ENCODE measurements at places on chromosomes 1 and 21.

DNA sequence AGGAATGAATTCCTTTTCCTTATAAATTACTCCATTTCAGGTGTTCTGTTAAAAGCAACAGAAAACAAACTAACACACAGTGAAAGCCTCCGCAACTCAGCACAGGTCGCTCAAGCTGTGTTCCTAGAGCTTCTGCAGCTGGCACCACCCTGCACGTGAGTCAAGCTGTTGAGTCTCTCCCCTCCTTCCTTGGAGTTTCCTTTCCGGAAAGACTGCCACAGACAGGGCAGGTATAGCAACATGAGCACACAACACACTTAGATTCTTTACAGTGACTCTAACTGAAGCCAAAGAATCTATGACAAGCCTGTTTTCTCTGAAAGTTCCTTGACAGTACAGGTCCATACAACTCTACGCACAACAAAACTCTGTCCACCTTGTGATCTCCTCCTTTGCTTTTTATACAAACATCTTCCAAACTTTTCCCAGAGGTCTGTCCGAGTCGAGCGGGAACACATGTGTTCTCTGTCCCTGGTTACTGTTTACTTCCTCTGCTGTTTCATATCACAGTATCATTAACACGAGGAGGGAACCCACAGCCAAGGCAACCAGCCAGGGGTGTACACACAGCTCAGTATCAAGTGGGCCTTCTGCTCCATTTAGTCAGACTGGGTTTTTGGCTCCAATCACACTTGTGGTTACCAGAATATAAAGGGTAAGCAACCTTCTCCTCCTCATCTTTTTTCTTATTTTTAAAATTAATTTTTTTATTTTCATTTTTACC lies 38.7 kb upstream of the DESI2 start:
- no peak for DNase-seq

DNA sequence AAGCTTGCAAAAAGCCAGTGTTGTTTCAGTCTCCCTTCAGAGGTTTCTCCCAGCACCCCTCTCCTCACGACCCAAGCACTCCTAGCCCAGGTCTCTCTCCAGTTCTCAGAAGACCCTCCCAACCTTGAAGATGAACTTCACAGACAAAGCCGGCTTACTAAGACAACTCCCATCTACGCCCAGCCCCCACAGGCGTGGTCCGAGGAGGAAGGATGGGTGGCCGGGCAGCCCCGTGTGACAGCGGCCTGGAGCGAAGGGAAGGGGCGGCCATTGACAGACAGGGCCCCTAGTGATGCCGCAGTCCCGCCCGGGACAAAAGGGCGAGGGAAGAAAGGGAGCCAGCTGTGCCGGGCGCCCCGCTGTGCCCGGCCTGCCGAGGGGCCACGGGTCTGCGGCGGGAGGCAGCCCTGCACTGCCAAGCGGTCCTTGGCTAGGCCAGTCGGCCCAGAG lies 6.9 kb downstream of the PAX7 start:
- DNase-seq = no peak

DNA sequence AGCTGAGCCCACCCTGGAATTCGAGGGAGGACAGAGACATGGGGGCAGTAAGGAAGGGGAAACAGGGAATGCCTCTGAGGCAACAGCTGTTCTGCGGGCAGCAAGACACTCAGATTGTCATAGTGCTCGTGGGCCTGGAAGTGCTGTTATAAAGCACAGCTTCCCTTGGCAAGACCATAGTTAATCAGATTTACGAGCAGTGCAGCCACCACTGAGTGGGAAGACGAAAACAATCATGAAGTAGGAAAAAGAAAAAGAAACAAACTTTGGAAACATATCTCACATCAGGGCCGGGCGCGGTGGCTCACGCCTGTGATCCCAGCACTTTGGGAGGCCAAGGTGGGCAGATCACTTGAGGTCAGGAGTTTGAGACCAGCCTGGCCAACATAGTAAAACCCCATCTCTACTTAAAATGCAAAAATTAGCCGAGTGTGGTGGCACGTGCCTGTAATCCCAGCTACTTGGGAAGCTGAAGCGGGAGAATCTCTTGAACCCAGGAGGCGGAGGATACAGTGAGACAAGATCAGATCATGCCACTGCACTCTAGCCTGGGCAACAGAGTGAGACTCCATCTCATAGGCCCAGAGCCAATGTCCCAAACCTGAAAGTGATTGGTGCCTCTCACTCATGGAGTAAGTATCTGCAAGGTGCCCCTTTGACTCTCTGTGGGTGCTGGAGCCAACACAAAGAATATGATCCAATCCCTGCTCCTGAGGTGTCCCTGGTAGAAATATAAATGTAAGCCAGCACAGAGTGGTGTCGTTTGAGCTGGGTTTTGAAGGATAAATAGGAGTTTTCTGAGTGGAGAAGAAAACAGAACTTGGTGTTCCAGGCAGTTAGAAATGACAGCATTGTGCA lies 55.6 kb upstream of the GPR153 start:
- no peak for DNase-seq

DNA sequence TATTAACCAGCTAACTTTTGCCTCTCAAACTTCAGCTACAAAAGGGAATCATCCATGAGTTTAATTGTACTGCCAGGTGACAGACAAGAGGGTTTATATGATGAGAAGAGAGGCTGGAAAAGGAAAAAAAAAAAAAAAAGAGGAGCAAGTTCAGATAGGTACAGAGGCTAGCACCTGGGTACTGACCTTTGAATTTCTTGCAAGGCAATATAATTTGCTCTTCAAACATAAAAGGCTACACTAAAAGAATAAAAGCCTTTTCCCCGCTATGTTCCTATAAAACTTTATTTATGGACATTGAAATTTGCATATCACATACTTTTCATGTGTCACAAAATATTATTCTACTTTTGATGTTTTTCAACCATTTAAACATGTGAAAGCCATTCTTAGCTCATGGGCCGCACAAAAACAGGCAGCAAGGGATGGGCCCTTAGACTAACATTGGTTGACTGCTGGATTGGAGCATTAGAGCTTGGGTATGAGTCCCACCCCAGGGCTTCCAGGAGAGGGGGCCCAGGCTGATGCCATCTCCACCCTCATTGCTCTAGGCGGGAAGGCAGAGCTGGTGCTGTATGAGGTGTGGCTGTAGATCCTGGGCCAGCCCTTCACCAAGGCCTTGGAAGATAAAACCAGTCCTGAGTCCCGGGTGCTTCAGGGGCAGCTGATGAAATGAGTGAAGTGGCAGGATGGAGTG lies 44.3 kb downstream of the ATP1B1 start:
- no peak for DNase-seq

GRCh38 chr1:223700388-223700918 lies 11.9 kb upstream of the CAPN2 start:
- no peak for DNase-seq

Measured in NCI-H1105 treated with DMSO at 0.1 percent for 48 hours (cell line).